Stimulated activated CD8-positive, alpha-beta memory T cell treated with anti-CD3 and anti-CD28 coated beads, Interleukin-15, amount 100 ng/mL, for 4 hours (primary cell): ENCODE measurements at places on chromosomes 2 and 18.

DNA sequence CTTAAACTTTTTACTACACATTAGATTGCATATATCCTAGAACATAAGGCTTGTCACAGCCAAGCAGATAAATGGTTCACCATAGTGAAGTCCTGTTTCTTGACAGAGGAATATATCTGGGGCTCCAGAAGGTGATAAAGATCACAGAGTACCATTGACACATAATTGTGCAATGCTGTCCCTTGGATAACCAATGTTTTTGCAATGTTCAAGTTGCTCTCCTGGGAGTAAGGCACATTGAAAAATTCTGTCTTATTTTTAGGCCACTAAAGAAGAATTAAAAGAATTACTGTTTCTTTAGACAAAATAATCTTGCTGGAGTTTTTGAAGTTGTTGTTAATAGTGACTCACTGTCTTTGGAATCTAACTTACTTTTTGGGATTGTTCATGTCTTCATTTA lies 1132.8 kb downstream of the LRP1B start:
- DNase-seq: no peak

DNA sequence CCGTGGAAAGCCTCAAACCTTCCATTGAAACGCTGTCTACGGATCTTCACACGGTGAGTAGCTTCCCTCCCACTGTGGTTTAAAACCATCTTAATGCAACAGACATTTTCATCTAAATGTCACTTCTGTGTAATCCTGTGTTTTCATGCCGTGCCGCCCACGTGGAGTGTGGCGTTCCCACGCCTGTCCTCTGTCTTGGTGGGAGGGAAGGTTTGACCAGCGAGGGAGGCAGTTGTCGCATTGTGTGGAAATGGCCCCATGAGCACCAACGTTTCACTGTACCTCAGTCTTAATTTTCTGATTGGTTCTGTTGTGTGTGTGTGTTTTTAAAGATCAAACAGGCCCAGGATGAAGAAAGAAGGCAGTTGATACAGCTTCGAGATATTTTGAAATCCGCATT lies 88.6 kb downstream of the ITGB1BP1 start:
- no peak for DNase-seq

GRCh38 chr2:85549826-85550225 lies 10.9 kb downstream of the MAT2A start:
- no peak for DNase-seq

- DNase-seq: no peak
Observed at GRCh38 chr2:223877721-223878410, 40.5 kb upstream of the AP1S3 start.

DNA sequence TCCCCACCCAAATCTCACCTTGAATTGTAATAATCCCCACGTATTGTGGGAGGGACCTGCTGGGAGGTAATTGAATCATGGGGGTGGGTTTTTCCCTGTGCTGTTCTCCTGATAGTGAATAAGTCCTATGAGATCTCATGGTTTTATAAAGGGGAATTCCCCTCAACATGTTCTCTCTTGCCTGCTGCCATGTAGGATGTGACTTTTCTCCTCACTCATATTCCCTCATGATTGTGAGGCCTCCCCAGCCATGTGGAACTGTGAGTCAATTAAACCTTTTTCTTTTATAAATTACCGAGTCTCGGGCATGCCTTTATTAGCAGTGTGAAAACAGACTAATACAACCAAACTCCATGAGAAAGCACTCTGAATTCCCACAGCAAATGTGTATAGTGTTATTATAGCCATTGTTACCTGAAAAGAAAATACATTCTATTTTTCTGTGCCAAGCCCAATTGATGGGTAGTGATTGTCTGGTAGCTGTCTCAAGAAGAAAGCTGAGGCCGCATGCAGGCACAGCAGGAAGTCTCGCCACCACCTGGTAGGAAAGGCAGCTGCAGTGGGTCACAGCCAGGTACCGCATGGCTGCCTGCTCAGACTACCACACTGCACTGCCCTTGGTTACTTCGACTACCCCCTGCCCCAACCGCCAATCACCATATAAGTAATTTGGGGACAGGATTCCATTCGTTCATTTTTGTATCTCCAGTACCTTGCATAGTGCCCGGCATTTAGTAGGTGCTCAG lies 10.3 kb upstream of the ZBTB7C start:
- no peak for DNase-seq

DNA sequence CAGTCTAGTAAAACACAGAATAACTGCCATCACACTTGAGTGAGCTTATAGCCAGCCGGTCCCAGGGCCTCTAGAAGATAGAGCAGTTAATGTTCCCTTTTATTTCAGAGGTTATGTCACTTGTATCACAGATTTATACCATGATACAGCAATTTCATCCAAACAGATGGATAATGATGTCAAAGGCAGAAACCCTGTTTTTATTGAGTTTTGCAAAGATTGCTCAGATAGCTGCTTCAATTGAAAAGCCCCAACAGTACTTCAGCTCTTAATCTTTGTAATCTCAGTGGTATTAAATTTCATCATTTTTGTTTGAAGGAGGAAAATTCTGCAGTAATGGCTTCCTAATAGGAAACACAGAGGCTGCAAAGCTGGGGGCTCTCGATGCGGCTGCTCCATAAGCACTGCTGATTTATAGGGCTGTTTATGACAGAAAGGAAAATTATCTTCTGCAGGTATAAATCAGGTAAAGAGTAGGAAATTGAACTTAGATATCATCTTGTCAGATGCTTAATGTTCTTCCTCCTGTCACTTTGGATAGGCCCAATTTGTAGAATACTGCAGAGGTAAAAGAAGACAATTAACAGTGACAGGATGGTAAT lies 112.3 kb downstream of the LNPK start:
- no peak for DNase-seq

GRCh38 chr18:62389761-62390481 lies 64.8 kb downstream of the TNFRSF11A start:
- no peak for DNase-seq

DNA sequence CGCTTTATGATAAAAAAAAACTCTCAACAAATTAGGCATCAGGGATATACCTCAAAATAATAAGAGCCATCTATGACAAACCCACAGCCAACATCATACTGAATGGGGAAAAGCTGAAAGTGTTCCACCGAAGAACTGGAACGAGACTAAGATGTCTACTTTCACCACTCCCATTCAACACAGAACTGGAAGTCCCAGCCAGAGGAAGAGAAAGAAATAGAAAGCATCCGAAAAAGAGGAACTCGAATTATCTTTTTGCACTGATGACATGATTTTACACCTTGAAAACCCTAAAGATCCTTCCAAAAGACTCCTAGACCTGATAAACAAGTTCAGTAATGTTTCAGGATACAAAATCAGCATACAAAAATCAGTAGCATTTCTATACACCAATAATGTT lies 121.6 kb downstream of the ZRANB3 start:
- DNase-seq: no peak
